Neural progenitor cell (in vitro differentiated cells): ENCODE measurements at places on chromosomes 12 and 14.
A peak's percentile ranks its signal among the peaks of the same experiment; 100 is the strongest.

GRCh38 chr12:121799842-121800693 is 3.7 kb upstream of the SETD1B start:
- peak; percentile 69 for DNase-seq
- H3K4me1 ChIP-seq: peaks cover 25% of the 10 kb centered on the region
- no peaks in the 10 kb centered on the region for H3K36me3 ChIP-seq
- peak overlapping the region; percentile 96 for H3K27ac ChIP-seq

DNA sequence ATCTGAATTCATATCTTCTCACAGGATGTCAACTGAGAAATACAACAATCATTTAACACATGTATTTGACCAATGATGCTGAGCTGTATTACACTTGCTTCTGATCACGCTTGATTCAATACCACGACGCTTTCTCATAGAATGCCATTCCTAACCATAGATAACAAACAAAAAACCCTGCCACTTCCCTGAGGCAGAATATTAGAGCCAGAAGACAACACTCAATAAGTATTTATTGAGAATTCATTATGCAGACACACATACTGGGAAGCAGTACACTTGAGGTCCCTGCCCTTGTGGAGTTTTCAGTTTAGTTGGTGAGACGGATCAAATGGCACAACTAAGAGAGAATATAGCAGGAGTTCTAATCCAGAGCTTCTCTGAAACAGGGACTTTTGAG is 32.4 kb downstream of the BLTP3B start:
- H3K4me3 ChIP-seq: no peak overlapping the region
- H3K4me1 ChIP-seq: no peaks in the 10 kb centered on the region
- no peak for DNase-seq
- H3K27ac ChIP-seq: no peak overlapping the region
- no peaks in the 10 kb centered on the region for H3K36me3 ChIP-seq

GRCh38 chr14:101980700-101981099 is 16.3 kb downstream of the DYNC1H1 start:
- no peak overlapping the region for H3K4me3 ChIP-seq
- no peaks in the 10 kb centered on the region for H3K4me1 ChIP-seq

- no peaks in the 10 kb centered on the region for H3K36me3 ChIP-seq
- no peak overlapping the region for H3K27ac ChIP-seq
- no peaks in the 10 kb centered on the region for H3K27me3 ChIP-seq
- no peak overlapping the region for H3K4me3 ChIP-seq
- DNase-seq: no peak
These were observed 21.2 kb downstream of the TRIM9 start for GRCh38 chr14:51073731-51074130.
